ENCODE measurements at places on chromosomes 5 and 9.

DNA sequence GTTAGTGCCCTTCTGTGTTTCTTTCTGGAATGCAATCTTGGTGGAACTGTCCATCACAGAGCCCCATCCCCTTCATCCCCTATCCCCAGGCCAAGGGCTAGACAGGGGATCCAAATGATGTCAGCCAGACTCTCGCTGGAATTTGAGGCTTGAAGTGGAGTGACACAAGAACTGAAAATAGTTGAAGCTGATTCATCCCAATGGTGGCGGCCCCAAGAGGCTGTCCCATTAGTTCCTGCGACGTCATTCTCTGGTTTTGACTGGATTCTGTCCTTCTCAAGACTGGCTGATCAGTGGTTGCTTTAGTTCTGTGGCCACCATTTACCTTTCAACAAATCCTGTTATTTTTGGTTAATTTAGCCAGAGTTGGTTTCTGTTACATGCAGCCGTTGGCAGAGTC lies 59.9 kb downstream of the SUB1 start:
- no peak for DNase-seq

GRCh38 chr9:129952337-129952736 lies 90.7 kb downstream of the FNBP1 start:
- no peak for DNase-seq

GRCh38 chr5:107224272-107224671 lies 446.5 kb downstream of the EFNA5 start:
- no peak for DNase-seq

DNA sequence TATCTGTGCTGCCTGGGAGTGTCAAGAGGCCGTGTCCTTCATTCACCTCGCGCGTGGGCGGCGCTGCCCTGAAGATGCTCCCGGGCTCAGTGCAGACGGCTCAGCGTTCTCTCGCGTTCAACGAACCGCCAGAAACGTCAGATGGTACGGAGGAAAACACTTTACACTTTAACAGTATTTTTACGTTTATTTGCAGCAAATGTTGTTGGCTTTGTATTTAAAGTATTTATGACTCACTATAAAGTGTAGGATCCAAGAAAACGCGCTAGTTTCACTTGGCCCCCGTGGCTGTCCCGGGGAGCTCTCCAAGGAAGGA lies 544 bp upstream of the ERCC6L2 start:
- DNase-seq, result peak; percentile 55

DNA sequence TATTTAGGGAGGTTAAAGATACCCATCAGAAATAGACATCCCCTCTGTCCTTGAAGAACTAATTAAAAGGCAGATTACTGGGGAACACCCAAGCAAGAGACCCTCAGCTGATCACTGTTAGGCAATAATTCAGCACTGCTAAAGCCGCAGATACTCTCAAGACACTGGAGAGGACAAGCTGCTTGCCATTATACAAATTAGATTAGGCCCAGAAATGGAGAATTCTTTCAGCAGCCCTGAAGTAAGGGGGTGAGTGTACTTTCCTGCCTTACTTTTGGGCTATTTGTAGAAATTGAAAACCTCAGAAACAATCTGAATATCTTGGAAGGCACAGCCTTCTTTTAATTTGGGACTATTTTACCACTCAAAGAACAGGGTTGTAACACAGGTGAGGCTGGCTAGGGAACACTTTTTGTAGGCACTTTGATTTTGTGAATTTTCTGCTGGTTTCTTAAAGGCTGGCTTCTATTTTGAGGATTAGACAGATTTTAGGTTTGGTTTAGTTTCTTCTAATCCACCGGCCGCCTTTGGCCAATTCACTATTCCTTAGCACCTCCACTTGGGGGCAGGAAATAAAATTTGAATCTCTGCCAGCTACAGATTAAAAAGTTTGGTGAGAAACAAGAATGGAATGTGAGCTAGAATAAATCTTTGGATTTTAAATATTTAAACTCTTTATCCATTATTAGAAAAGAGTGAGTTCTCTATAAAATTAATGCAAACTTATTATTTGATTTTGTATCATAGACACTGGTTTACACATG lies 106.0 kb downstream of the SMARCA2 start:
- no peak for DNase-seq

- no peak for DNase-seq
Measured at GRCh38 chr5:150377964-150378694, 20.6 kb downstream of the TCOF1 start.

DNA sequence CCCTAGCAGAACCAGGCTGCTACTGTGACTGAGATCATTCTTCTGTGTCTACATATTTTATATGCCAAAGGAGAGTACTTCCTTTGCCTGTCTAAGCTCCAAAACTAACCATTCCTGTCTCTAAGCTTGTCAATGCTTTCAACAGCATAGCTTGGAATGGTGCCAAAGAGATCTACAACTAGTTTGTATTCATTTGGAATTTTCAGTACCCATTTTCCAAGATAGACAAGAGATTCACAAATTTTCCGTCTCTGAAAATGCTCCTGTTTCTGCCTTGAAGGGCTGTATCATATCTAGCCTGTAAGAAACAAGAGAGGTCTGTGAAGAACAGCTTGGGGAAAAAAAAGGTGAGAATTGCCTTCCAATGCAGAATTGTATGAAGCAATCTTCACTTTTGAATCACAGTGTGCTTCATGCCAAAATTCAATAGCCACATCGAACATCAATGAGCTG lies 334.4 kb upstream of the ACTBL2 start:
- DNase-seq, result no peak

- no peak for DNase-seq
Measured at GRCh38 chr5:89060768-89061167, 177.8 kb upstream of the MEF2C start.

DNA sequence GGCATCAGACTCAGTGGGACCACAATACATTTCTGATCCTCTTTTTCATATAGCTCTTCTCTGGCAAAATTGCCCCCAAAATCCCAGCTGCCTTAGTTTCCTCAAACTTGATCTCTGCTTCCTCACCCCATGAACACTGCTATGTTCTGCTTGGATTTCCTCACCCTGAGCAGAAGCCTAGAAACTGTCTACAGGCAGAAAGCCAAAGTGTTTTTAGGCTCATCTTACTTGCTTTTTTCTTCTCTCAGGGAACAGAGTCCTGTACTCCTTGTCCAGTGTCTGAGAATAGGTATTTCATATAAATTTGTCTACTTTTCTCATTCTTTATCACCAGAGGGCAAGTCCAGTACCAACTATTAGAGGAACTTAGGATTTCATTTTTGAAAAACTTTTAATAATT lies 21.5 kb upstream of the UBAP1 start:
- no peak for DNase-seq

DNA sequence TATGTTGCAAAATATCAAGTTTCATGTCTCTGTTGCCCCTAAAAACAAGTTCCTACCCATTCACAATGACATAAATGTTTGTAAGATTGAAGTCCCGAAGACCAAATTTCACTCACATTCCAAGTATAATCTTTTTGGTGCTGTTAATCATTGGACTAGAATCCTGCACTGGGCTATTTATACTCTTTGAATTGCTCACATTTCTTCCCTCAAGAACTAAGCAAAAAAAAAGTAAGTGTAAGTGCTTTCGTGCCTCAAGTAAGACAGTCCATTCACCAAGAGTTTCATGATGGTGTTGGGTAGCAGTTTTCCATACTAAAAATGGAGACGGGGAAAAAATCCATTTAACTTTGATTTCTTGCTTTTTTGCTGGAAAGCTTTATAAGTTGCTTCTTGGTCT lies 242.3 kb downstream of the EBF1 start:
- DNase-seq, result no peak

DNA sequence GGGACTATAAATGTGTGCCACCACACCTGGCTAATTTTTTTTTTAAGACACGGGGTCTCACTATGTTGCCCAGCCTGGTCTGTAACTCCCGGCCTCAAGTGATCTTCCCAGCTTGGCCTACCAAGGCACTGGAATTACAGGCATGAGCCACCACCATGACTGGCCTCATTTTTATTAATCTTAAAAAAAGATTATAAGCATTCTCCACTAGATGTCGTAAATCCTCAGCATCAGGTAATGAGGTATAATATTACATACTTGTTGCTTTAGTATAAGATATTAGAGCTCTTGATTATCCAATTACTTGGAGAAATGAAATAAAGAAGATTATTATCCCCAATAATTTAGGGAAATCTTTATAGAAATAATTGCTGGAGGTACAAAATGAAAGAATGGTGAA lies 78.2 kb upstream of the HTR1A start:
- DNase-seq, result no peak

- no peak for DNase-seq
Measured at GRCh38 chr9:83477571-83477970, 60.6 kb downstream of the FRMD3 start.

GRCh38 chr9:80049096-80049782 lies 477.5 kb downstream of the TLE4 start:
- DNase-seq, result no peak

DNA sequence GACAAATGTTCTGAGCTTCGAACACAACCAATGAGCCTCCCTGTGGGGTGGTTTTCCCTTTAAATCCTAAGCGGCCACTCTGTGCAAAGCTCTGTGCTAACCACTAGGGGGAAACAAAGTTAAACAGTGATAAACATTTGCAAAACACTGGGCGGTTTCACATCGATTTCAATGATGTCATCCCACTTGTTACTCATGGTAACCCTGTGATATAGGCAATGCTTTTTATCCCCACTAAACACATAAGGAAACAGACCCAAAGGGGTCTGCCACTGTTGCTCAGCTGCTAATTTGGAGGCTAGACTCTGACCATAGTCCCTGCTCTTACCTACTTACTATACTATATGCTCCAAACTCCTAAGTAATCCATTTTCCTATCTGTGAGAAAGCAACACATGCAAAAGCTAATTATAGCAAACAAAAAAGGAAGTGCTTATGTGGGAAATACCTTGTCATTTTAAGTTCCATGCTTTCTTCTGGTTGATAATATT lies 57.3 kb downstream of the PTPN3 start:
- peak; percentile 52 for DNase-seq

DNA sequence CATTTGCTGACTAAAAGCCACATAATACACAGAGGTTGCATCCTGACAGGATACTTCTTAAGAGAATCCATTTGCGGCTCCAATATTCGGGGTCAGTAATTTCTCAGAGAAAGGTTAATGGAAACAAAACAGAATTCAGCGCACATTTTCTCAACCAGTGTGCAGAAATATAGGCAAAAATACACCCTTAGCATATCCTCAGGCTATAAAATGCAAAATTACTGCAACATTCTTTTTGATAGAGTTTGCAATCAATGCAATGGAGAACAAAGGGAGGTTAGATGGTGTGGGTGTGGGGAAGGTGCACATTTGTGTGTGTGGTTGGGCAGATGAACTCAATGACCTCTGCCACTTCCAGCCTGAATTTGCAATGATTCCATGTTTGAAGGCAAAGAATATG lies 35.4 kb upstream of the ACO1 start:
- DNase-seq, result no peak

DNA sequence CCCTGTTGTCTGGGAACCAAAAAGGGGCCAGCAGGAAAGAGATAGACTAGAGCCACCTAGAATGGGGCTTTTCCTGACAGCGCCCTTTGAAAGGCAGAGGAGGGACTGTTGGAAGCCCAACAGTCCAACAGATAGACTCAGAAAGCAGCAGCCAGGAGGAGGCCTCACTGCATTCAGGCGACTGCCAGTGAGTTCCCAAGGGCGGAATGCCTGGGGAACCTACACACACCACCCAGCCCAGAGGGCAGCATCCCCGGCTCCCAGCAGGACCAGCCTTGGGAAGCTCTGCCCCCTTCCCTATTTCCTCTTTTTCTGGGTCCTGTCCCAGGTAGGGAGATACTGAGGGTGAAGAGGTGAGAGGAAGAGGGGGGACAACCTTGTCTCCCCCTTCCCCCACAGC lies 192.4 kb upstream of the KLF4 start:
- no peak for DNase-seq

- DNase-seq, result no peak
Measured at GRCh38 chr5:137602721-137603273, 103.7 kb upstream of the SPOCK1 start.

- DNase-seq, result no peak
Measured at GRCh38 chr5:113232221-113232620, 202.6 kb downstream of the TSSK1B start.

DNA sequence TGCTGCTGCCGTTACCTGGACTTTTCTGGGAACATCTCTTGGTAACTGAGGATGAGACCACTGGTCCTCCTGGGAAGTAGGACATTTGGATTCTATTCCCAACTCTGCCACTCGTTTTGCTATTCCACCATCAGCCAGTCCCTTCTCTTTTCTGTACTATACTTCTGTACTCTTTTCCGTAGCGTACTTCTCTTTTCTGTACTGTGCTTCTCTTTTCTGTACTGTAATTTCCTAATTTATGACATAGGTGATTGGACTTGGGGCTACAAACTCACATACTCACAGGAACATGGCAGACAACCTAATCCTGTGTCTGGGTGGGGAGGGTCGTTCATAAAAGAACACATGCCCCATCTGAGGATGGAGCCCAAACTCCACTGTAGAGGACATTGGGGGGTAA lies 335.3 kb upstream of the PANK3 start:
- DNase-seq, result no peak

- no peak for DNase-seq
Measured at GRCh38 chr5:65818592-65818991, 96.6 kb downstream of the NLN start.

GRCh38 chr5:90264689-90265544 lies 144.6 kb downstream of the CETN3 start:
- DNase-seq, result peak; percentile 49

DNA sequence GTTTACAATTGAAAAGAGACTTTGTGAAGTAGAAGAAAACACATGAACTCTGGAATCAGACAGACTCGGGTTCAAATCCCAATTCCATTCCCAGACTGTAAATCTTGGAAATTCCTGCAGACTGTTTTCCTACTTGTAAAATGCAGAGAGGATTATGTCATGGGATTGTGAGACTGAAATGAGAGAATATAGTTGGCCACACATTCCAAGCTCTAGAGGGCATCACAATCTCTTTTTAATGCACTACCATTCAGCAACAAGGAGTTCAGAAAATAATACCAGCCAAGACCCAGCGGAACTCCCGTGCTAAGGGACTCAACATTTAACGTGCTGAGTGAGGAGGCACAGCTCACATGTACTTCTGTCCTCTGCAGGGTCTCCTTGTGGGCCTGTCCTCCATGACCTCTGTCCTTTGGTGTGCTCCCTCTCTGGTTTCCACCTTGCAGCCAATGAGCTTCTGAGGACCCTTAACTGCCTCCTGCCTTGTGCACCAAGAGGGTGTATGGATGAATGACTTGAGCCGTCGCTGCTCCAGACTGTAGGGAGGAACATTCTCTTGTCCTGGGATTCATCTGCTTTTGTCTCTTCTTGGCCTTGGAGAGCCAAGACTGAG lies 263.5 kb downstream of the NTRK2 start:
- no peak for DNase-seq

- no peak for DNase-seq
Measured at GRCh38 chr5:145244788-145245187, 590.4 kb downstream of the PRELID2 start.
